ENCODE measurements at places on chromosomes 12 and 14.

DNA sequence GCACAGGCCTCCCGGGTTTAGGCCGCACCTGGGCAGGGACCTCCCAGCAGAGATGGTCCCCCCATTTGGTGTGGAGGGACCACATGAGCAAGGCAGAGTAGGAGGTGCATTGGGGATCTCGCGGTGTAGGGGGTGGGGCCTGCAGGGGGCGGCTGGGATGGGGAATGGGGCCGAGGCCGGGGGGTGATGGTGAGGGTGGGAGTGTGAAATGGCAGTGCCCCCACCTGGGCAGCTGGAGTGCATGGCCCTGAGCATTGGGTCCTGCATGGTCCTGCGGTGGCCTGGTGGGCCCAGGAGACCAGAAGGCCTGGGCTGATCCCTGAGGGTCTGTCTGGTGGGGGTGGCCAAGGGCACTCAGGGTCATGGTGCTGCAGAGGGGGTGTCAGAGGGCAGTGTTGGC lies 111.8 kb downstream of the KIF26A start:
- DNase-seq = no peak

DNA sequence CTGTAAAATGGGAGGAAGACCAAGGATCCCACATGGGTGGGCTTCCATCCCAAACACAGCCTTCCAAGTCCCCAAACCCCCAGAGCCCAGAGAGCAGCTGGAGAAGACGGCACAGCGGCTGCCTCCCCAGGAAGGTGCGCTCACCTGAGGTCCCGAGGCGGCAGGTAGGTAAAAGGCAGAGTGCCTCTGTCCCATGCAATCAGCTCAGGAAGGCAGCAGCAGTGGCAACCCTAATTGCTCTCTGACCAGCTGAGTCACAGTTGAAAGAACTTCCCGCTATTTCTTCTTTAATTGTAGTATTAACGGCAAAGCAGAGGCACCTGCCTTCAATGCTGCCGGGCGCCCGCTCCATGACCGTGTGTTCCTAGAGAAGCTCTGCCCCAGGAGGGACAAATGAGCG lies 91.1 kb upstream of the BCL11B start:
- DNase-seq = no peak

- no peak for DNase-seq
These were observed 91.7 kb upstream of the DIO3 start for GRCh38 chr14:101469382-101470247.

GRCh38 chr12:66637699-66638301 lies 41.1 kb downstream of the GRIP1 start:
- no peak for DNase-seq

DNA sequence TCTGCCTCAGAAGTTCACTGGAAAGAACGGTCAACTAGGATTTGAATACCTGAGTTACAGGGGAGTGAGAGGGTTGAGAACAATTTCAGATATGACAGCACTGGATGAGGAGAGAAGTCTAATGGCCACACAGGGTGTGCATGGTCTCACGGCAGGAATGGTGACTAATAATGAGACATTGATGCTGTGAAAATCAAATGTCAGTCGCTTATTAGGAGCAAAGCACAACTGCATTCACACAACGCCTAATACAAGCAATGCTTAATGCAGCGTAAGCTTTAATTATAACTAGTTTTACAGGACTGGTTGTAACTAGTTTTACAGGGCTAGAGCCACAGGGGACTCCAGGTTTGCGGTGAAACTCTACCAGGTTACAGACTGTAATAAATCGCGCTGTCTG lies 23.4 kb upstream of the PRIMA1 start:
- no peak for DNase-seq

DNA sequence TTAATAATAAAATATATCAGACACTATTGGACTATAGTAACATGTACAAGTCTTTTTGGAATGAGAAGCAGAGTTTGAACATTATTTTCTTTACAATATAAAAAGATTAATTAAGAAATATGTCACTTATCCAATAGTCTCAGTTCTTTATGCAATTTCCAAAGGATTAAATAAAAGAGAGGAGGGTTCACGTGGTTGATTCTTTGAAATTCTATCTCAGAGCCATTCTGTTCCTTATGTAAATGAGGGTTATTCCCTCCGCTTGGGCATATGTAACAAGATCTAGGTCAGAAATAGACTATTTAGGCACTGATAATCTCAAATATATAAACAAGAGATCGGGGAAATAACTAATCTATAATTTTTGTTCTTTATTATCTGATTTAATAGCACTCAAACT lies 2.1 kb upstream of the TUBA1A start:
- DNase-seq = no peak

DNA sequence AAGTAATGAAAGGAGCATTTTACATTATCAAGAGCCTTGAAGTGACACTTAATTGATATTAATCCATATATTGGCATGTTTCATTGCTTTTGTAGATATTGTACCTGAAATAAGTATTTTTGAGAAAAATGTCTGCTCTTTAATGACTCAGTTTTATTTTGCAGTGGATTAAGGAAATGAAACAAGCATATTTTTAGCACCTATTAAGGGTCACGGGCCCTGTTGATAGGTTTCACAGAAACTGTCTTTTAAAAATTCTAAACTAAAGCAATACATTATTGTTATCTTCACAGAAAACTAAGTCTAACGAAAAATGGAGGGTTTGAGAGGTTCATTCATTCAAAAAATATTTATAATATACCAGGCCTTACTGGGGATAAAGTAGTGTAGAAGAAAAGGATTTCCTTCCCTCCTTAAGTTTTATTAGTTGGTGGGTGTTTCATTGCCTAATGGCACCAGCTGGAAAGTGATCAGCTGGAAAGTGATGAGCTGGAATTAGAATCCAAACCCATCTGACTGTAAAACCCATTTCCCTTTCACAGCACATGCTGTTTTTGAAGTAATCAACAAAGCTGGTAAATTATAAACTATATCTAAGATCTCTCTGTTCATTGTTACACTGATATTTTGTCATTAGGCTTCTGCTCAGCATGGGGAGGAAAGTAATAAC lies 54.2 kb downstream of the PTPRQ start:
- no peak for DNase-seq

GRCh38 chr14:68182492-68182891 lies 362.9 kb downstream of the RAD51B start:
- DNase-seq = no peak

DNA sequence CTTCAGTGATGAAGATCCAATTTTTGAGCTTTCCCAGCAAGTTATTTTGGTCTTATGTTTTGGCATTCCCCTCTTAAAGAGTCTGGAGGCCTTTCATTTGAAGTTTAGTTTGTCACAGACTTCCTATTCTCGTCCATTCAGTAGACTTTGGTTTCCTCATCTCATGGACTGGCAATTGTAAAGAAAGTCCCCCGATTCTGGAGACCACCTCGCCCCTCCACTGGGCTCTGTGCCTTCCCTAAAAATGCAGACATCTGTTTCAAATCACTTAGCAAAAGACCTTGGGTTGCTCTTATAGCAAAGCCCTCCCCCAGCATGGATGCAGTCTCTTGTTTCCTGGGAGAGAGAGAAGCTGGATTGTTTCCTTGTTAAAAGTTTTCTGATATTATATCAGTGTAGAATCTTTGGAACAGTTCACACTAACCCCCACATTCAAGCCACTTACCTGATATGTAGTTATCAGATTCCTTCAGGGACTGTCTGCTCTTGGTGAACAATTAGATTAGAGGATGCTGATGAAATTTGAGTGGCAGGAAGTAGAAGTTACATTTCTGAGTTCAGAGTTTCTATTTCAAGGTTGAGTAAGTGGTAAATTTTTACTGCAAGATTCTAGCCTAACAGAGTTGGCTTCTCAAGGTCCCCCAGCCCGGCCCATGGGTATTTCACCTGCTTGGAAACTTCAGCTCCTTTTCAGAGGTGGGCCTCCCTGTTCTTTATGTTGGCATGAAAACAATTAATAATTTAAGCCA lies 56.3 kb downstream of the PLXNC1 start:
- DNase-seq = no peak

DNA sequence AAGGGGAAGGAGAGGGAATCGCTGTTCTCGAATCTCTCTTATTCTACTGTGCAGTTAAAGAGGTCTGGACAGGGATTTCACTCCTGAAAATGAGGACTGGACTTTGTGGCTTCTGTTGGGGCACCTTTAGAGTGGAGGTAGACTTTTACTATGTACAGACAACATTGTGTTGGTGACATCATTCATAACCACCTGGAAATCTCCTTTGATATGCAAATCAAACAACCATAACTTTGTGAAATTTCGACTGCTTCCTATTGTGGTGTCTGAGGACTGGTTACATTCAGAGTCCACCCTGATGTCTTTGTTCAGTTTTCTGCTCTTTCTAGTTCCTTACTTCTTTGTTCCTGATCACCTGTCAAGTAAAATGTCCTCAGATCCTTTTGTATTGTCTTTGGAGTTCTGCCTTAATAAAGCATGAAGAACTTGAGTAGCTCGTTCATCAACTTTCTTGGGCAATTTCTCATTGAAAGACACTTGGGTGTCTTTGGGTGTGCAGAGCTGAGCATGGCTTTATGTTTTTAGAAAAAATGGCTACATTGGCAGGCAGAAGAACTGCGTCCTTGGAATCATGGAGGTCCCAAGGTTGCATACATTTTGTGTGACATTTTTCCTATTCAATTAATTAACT lies 29.8 kb downstream of the LRRK2 start:
- no peak for DNase-seq

- DNase-seq = no peak
These were observed 219.8 kb downstream of the SLC2A13 start for GRCh38 chr12:39886106-39886505.

- no peak for DNase-seq
These were observed 53.3 kb downstream of the BDKRB1 start for GRCh38 chr14:96309133-96309895.

- no peak for DNase-seq
These were observed 242.8 kb downstream of the ATP23 start for GRCh38 chr12:58184212-58184611.

DNA sequence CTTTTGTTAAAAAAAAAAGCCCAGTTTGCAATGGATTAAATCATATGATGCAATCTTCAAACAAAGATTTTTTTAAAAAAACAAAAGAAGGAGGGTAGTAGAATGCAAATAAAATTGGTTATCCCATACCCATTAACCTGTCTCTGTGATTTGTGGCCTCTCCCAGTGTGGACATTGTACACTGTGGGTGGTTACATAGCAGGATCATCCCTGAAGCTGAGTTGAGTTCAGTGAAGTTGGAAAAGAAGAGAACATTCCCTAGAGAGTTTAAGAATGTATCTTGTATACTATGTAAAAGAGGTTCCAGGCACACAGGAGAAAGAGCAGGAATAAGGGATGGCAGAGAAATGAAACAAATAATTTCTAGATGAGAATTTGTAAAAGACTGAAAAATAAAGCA lies 142.4 kb upstream of the SLC16A7 start:
- no peak for DNase-seq

GRCh38 chr12:19846574-19846973 lies 407.3 kb downstream of the AEBP2 start:
- no peak for DNase-seq

GRCh38 chr14:102789349-102789748 lies 12.1 kb downstream of the TRAF3 start:
- no peak for DNase-seq
